NCI-H2081 treated with DMSO at 0.1 percent for 48 hours (cell line): ENCODE measurements at places on chromosomes 12 and 14.
A peak's percentile ranks its signal among the peaks of the same experiment; 100 is the strongest.

DNA sequence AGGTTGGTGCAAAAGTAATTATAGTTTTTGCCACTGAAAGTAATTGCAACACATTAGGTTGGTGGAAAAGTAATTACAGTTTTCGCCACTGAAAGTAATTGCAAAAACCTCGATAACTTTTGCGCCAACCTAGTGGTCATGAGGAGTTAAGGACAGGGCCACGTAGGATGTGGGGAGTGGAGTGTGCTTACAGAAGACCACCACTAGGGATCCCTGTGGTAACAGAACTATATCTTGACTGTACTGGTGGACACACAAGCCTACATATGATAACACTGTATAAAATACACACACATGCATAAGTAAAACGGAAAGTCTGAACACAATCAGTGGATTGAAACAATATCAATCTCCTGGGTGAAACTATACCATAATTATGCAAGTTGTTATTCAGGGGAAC, 187.4 kb upstream of the ABCD2 start:
- DNase-seq: no peak

GRCh38 chr14:95862243-95862642, 14.4 kb upstream of the TUNAR start:
- no peak for DNase-seq

- DNase-seq: no peak
These were observed 59.9 kb downstream of the DDHD1 start for GRCh38 chr14:53093206-53093605.

GRCh38 chr12:52540531-52540930, 12.4 kb downstream of the KRT71 start:
- DNase-seq: no peak

GRCh38 chr14:61421212-61421923, 100.0 kb downstream of the PRKCH start:
- DNase-seq: no peak

DNA sequence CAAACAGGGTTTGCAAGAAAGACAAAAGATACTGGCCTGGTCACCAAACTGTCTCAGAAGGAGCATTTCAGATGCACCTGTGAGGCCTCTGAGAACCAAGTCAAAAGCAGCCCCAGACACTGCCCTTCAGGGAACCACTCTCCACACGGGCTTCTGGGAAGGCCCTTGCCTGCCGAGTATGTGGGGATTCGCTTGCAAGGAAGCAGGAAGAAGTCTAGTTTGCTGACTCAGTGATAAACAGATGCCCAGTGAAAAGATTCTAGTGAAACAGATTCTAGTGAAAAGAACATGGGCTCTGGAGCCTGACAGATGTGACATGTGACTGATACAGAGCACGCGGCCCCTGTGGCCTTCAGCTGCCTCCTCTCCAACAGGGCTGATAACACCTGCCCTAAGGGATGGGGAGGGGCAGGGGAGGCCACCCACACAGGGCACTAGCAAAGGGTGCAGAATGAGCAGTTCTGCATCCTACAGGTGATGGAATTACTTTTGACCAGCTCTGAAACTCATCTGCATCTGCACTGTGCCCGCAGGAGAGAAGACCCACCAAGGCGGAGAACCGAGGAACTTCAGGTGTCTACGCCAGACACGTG, 19.1 kb downstream of the AMN start:
- no peak for DNase-seq

DNA sequence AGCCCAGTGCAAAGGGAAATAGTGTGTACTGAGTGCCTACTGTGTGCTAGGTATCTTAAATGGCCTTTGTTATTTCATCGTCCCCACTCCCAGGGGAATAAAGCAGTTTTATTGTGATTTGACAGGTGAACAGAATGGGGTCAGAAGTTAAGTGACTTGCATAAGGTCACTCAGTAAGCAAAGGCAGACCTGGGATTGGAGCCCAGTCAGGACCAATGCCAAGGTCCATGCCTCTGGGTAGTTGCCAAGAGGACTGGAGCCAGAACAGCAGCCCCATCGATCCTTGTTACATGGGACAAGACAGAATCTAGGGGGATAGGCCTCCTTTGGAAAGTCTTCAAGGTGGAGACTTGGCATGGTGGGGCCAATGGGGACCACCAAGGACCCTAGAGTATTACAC, 227.4 kb upstream of the PWP1 start:
- no peak for DNase-seq

DNA sequence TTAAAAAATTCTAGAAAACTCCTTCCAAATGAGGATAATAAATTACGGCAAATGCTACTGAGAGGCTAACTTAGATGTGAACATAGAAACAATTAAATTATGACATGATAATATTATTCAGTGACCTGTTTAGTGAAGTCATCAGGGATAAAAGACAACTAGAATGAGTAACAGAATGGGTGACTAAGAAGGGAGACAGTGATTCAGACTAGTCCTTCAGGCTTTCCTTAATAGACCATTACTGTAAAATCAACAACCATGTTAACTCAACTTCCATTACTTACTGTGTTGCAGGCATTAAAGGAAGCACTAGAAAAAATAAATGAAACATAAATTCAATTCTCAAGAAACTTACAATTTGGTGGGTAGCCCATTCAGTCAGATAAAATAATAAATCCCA, 543.9 kb upstream of the LRFN5 start:
- no peak for DNase-seq

- DNase-seq: no peak
These were observed 3.9 kb upstream of the JAG2 start for GRCh38 chr14:105172476-105172875.

DNA sequence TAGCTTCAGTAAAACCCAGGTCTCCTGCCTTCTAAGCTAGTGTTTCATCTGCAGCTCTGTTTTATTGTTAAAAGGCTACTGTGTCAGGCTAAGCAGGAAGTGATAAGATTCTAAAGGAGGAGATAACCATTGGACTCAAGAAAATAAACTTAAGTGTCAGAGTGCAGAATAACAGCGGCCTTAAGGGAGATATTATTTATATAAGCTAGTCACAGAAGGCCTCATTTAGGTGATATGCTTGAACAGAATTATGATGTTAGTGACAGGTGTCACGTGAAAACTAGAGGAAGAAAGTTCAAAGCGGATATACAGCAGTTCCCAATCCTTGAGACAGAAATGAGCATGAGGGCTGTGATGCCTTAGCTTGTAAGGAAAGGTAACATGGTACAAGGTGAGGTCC, 373.4 kb downstream of the FOXG1 start:
- no peak for DNase-seq

DNA sequence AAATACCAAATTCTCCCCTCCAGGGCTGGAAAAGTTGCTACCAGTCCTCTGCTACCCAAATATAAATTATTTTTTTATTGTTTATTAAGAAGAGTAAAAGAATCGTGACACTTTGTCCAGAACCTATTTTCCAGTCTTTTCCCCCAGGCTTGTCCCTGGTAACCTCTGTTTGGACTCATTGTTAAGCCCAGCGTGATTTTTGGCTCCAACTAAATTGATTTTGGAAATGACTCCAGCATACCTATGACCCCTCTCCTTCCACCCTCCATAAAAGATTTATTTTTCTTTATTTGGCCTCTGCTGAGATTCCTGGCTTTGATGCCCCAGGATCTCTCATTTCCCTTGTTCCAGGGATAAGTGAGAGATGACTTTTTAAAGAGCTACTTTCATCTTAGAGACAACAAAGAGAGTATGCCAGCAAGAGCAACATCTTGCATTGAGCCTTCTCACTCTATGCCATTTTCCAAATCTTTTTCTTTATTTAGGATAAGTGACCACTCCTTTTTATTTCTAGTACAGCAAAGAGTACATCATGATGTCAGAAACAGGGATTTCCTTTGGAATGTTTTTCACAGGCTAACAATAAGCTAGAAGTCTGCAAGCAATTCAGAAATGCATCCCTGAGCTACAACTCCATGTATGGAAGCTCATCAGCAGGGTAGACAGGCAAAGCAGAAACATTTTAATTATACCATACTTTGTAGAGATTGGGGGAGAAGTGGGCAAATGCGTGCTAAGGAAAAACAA, 75.8 kb downstream of the DAD1 start:
- no peak for DNase-seq

- no peak for DNase-seq
These were observed 58.9 kb upstream of the ANKS1B start for GRCh38 chr12:100043631-100044030.

DNA sequence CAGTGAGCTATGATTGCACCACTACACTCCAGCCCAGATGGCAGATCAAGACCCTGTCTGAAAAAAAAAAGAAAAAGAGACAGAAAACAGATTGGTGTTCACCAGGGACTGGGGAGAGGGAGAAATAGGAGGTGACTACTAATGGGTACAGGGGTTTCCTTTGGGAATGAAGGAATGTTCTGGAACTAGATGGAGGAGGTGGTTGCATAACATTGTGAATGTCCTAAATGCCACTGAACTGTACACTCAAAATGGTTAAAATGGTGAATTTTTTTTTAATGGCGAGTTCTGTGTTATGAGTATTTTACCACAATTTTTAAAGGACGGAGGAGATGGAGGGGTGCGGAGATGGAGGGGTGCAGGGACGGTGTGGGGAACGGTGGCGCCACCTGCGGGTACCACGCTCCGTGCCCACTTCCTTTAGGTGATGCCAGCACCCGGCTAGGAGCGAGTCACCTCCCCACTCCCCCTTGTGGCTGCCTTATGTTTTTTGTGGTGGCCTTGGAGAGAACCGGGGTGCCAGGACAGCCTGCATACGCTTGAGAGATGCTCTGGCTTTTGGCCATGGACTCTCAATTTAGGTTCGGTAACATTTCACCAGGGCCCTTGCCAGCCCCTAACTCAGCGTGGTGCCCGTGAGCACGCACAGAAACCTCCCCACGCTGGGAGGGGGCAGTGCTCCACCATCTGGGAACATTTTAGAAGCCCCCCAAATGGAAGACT, 16.1 kb downstream of the UBC start:
- peak; percentile 18 for DNase-seq

DNA sequence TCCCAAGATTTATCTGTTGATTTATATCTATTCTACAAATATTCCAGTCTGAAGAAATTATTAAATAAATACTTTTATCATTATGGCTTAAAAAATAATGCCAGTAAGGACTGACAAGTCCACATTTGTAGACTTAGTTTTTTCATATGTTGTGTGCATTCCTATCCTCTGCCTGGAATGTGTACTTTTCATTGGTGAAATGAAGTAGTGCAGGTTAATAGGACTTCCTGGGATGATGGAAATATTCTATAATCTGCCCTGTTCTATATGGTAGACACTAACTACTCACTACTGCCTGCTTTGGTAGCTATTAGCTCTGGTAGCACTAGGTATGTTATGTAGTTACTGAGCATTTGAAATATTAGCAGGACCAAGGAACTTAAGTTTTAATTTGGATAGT, 86.7 kb downstream of the PCNX1 start:
- DNase-seq: no peak

- no peak for DNase-seq
These were observed 6.2 kb upstream of the RNASE10 start for GRCh38 chr14:20499108-20499507.

DNA sequence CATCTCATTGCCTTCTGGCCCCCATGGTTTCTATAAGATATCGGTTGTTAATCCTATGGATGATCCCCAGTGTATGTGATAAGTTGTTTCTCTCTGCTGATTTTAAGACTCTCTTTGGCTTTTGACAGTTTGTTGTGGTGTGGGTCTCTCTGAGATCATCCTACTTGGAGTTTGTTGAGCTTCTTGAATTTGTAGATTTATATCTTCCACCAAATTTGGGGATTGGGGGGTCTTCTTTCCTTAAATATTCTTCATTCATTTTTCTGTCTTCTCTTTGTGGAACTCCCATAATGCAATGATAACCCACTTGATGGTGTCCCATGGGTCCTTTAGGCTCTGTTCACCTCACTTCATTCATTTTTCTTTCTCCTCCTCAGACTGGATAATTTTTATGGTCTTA, 20.0 kb upstream of the BBS10 start:
- no peak for DNase-seq

DNA sequence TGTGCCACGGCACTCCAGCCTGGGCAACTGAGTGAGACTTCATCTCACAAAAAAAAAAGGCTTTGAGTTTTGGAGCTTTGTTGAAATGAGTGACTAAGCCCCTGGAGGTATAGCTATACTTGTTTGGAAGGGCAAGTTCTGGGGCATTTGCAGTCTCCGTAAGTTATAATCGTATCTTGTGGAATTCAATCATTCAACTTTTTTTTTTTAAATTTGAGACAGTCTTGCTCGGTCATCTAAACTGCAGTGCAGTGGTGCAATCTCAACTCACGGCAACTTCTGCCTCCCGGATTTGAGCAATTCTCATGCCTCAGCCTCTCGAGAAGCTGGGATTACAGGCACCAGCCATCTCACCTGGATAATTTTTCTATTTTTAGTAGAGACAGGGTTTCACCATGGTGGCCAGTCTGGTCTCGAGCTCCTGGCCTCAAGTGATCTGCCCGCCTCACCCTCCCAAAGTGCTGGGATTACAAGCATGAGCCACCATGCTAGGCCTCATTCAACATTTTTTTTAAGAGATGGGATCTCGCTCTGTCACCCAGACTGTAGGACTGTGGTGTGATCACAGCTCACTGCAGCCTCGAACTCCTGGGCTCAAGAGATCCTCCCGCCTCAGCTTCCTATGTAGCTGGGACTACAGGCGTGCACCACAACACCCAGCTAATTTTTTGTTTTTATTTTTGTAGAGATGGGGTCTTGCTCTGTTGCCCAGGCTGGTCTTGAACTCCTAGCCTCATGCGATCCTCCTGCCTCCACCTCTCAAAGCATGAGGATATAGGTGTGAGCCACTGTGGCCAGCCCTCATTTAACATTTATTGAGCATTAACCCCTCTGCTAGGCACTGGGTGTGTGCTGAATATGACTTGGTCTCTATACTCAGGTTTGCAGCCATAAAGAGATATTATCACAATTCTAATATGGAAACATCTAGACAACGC, 133.7 kb upstream of the MAP1LC3B2 start:
- DNase-seq: no peak

DNA sequence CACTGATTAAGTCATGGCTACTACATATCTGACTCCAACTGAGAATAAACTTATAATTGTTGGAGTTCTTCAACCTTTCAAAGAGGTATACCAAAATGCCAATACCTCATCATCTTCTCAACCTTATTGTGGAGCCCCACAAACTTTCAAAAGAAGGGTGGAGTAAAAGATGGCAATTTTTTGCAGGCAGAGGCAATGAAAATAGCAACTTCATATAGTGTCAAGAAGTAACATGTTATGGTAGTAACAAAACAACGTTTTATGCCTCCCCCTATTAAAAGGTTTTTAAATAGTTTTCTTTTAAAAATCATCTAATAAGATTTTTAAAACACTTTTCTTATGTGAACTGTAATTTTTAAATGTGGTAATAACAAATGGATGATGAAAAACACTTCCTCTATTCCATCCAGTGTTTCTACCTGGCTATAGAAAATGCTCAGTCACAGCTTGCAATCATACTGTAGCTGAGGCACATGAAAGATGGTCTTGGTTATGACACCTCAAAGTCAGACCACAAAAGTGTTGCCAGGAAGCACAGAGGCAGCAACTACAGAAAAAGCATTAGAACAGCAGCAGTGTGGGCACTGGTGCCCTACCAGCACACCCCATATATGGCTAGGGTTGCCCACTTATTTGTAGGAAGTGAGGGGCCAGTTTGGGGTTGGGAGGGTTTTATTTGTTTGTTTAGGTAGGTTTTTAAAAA, 7.0 kb downstream of the PPP1R12A start:
- no peak for DNase-seq
